ENCODE measurements at places on chromosomes 5 and 9.

DNA sequence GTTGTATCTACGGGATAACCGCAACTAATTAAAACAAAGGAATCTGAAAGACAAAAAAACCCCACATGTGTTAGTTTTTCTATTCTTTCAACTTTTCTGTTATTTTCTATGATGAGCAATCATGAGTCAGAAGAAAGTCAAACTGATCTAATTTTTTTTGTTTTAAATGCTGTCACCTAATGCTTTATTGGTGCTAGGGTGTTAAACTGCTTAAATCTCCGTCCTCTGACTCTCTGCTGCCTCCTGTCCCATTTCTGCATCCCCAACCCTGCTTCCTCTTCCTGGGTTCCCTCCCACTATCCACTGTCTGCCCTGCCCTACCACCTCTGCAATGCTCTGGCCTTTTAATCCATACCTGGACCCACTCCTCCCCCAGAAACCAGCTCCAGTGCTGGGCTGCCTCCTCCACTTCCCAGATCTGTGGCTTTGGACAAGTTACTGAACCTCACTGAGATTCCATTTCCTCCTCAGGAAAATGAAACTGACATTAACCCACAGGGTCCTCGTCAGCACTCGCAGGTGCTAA, 15.7 kb downstream of the PTPN3 start:
- DNase-seq: no peak

DNA sequence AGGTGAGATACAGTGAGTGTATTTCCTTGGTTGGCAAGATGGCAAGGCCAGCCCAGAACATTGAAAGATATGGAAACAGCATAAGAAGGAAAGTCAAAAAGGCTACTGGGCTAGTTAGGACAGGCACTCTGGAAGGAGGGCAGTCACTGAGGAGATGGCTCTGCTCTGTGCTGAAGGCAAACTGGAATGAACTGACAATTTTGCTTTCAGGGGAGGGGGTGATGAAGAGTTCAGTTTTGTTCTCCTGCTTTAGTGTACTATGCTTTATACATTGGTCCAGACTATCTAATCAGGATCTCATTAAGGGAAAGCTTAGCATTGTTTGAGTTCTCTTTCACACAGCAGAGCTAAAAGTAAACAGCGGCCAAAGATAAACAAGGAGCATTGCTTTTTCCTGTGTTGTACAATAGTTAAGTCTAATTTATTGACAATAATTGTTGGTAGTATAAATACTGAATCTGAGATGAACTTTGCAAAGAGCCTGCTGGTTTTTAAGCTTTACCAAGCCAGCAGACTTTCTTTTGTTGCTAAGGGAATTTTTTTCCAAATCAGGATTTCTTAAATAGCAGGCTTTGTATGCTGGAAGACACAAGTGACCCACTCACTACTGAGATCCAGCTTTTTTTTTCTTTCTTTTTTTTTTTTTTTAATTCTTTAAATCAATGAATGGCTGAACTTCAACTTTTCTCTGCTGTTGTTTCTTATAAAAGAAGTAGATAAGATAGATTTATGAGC, 355.5 kb downstream of the ARRDC3 start:
- no peak for DNase-seq

DNA sequence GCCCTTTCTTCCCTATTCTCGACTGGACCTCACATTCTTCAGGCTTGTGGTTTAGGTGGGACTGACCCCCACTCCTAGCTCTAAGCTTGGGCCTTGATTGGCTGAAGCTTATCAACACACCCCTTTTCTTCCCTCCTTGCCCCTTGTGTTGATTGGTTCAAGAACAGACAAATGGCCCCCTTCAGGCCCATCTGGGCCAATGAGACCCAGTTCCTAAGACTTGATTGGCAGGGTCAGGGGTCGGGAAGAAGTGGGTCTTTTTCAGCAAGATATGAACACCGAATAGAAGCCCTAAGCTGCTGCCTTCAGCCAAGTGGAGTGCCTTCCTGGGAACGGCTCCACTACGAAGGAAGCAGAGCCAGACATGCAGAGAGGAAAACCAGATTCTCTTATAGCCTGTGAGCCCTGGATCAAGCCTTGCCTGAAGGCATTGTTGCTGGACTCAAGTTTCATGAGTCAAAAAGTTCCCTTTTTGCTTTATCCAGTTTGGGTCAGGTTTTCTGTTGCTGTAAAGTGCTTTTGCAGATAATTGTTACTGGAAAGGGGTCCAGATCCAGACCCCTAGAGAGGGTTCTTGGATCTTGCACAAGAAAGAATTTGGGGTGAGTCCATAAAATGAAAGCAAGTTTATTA, 22.4 kb upstream of the NCS1 start:
- DNase-seq: no peak

- no peak for DNase-seq
Measured at GRCh38 chr9:35774907-35775635, 16.3 kb upstream of the NPR2 start.

- no peak for DNase-seq
Measured at GRCh38 chr5:4093236-4093635, 497.6 kb downstream of the IRX1 start.

- no peak for DNase-seq
Measured at GRCh38 chr5:42250-42649, 49.7 kb upstream of the PLEKHG4B start.

GRCh38 chr5:117095346-117096332, 521.0 kb upstream of the SEMA6A start:
- no peak for DNase-seq

GRCh38 chr5:137564398-137564961, 65.4 kb upstream of the SPOCK1 start:
- no peak for DNase-seq

GRCh38 chr9:88716596-88717290, 181.8 kb downstream of the NXNL2 start:
- DNase-seq: no peak

GRCh38 chr9:96051423-96051822, 175.9 kb downstream of the ERCC6L2 start:
- no peak for DNase-seq

GRCh38 chr5:307306-307705, 14.2 kb upstream of the AHRR start:
- no peak for DNase-seq

DNA sequence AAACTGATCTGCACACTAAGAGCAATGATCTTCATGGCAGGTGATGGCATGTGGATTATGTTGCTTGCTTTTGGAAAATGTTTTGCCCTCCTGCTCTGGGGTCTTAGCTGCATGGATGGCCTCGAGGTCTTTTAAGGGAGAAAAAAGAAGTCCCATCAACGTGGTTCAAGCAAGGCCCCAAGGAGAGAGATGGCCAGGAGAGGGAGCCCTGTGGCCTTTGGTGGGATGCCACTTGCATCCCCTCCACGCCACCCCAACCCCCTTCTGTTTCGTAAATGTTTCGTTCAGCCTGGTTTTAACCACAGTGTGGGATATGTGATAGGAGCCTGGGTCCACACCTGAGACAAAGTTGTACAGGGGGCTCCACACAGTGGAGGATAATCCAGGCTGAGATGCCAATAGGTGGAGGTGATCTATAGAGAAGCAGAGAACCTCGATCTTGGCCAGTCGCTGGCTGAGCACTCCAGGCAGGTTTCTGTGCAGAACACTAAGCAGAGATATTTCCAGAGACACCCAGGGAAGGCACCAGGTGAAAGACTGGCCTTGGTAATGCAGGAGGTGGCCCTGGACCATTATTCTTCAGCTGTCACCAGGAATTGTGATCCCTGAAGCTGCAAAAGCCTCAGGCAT, 25.8 kb upstream of the FRRS1L start:
- DNase-seq: no peak

GRCh38 chr5:157459715-157460599, at the start of gene NIPAL4:
Gene NIPAL4 (plus strand): TSS chr5:157460213. CDS start chr5:157460321, 108 bp downstream.
- DNase-seq: no peak

GRCh38 chr9:100673249-100673648, 95.4 kb downstream of the CAVIN4 start:
- no peak for DNase-seq

DNA sequence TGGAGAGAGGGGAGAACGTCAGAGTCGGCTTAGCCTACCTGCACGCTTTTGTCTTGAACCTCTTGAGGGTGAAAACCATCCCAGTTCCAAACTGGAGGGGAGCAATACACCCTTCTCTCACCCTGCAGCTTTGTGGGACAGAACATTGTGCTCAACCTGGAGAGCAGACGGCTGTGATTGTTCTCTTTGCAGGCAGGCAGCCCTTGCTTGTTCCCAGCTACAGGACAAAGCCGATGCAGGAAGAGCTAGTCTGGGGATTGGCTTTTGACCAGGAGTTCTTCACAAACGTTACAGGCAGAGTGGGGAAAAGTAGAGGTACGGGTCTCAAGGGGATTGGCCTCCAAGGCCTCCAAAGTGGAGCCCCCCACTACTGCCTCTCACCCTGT, 33.9 kb upstream of the ARHGAP26 start:
- DNase-seq: no peak

DNA sequence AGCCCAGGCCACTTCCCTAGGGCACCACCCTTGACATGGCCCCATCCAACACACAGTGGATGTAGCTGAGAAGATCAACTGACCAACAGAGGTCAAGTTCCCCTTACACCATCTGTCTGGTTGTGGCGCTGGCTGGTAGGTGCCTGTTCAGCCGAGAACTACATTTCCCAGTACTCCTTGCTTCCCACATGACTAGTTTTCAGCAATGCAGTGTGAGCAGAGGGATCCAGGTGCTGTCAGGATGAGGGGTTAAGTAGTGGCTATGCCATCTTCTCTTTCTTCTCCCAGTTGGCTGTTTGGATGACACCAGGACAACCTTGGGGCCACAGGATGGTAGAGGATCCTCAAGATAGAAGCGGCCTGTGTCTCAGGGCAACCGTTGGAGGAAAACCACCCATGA, 48.6 kb upstream of the SH3PXD2B start:
- DNase-seq: no peak

GRCh38 chr5:429453-430188, 13.4 kb upstream of the EXOC3 start:
- DNase-seq: no peak

DNA sequence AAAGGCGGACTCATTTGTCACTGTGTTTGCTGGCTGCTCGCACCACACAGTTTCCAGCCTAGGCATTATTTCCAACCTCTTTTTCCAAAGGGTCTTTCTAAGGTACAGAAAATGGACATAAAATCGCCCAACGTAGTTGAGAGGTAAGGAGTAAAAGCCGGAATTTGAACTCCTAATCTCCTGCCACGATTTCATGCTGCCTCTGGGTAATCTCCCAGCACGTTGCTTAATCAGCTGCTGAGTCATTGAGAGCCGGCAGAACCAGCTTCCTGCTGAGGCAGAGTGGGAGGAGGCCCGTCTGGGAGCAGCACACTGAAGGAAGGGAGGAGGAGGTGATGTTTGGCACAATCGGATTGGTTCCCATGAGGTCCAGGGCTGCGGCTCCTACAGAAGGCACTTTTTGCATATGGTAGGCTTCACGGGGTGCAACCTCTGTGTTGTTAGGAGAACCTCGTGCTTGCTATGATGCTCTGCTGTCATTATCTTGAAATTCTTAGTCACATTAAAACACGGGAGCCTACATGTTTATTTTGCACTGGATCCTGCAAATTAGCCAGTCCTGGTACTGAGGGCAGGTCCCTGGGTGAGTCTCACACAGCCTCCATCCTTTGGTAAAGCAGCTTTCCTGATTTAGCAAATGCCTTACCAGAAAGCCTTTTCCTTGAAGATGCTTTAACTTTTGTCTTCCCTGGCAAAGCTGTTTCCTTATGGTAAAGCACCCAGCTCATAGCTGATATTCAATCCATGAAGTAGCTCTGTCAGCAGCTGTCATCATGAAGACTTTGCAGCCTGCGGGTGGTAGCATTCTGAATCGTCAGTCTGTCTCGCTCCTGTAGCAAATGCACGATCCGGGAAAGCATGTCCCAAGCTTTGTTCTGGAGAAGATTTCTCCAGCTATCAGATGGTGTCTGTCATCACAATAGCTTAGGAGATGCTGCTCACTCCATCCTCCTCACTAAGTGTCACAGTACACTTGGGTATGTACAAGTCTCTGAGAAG, 191.6 kb upstream of the MSX2 start:
- no peak for DNase-seq

- DNase-seq: no peak
Measured at GRCh38 chr5:116212225-116212624, 127.4 kb downstream of the COMMD10 start.

DNA sequence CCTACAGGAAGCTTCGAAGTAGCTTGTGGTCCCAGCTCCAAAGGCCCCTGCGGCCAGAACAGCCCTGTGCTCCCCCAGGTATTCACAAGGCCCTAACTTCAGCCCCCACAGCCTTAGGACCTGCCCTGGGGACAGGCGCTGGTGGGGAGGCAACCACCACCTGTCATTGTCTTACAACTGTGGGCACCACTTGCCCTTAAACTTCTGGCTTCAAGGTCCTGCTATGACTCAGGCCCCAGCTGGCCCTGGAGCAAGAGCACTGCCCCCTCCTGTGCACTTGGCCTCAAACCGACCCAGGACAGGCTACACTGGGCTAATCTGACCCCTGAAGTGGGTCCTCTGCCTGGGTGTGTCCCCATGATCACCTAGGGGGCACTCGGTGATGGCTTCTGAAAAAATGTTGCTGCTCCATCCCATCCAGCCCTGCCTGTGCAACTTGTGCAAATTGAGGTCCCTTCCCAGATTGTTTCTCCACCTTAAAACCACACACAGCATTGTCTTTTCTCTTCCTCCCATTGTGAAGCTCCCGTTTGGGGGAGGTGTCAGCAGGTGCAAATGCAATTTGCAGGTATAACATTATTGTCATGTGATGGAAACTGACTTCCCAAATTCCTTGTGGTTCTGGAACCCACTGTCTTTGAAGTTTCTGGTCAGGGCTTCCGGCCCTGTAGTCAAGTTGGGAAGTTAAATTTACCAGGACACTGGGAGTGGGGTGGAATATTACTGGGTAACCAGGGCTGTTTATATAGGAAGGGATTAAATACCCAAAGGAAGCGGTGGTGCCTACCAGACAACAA, 1.1 kb upstream of the PROB1 start:
- DNase-seq: no peak

GRCh38 chr9:19231904-19232822, 1.7 kb downstream of the DENND4C start:
- no peak for DNase-seq

- no peak for DNase-seq
Measured at GRCh38 chr5:179153921-179154345, 93.8 kb downstream of the ZNF354C start.

GRCh38 chr5:157165668-157166067, 396 bp downstream of the GARIN3 start:
- no peak for DNase-seq

GRCh38 chr5:174675916-174676315, 48.5 kb upstream of the MSX2 start:
- no peak for DNase-seq

DNA sequence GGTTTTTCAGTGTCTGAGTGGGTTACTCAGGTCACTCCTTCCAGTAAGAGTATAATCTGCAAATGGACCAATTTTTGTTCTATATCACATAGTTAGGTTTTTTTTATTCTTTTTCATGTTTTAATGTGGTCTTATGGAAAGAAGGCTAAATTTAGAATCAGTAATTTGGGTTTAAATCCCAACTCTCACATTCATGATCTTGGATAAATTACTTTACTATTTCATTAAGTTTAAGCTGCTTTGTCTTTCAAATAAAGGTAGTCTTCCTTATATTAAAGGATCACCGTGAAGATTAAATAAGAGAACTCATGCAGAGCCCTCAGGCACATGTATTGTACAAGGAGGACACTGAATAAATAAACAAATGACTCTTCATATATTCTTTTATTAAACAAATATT, 234.7 kb downstream of the SGCD start:
- no peak for DNase-seq

All from stimulated activated CD8-positive, alpha-beta memory T cell treated with anti-CD3 and anti-CD28 coated beads, Interleukin-7, amount 100 ng/mL, for 1 hour (primary cell).